ENCODE measurements at places on chromosomes 16 and 17.
A peak's percentile ranks its signal among the peaks of the same experiment; 100 is the strongest.

DNA sequence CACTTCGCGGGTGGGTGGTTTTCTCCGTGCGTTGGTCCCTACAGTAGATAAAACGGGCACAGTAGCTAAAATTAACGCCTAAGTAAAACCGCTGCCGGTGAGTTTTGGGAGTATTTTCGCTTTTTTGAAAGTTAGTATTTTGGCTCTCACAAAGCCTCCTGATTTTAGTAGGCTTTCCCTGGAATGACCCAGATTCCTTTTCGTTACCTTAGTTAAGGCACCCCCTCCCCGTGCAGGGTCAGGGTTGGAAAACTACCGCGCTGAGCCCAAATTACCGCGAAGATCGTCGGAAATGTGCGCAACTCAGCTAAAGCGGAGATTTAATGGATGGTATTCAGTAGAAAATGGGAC, 28.3 kb upstream of the ST6GALNAC1 start:
- DNase-seq = no peak

GRCh38 chr16:57828272-57829161, 26.2 kb upstream of the KIFC3 start:
- no peak for DNase-seq

DNA sequence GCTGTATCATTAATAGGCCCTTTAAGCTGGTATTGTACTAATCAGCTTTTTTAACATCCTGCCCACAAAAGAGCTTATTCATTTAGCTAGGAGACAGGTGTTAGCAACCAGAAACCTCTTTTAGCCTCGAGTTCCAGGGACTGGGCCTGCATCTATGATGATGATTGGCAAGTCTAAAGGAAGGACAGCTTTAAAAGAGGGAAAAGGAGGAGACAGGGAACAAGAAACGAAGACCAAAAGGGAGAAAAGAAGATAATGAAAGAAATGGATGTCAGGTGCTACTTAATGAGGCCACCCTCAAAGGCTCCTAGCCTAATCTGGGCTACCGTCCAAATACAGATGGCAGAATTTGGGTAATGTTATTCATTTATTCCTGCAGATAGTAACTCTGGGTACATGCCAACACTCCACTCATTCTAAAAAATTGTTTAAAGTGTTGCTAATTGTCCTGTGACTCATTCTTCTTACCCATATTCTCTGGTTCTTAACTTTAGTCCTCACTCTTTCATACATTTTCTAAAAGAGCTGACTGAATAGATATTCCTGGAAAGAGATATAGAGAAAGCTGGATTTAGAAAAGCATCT, 18.7 kb upstream of the RFFL start:
- peak; percentile 11 for DNase-seq

DNA sequence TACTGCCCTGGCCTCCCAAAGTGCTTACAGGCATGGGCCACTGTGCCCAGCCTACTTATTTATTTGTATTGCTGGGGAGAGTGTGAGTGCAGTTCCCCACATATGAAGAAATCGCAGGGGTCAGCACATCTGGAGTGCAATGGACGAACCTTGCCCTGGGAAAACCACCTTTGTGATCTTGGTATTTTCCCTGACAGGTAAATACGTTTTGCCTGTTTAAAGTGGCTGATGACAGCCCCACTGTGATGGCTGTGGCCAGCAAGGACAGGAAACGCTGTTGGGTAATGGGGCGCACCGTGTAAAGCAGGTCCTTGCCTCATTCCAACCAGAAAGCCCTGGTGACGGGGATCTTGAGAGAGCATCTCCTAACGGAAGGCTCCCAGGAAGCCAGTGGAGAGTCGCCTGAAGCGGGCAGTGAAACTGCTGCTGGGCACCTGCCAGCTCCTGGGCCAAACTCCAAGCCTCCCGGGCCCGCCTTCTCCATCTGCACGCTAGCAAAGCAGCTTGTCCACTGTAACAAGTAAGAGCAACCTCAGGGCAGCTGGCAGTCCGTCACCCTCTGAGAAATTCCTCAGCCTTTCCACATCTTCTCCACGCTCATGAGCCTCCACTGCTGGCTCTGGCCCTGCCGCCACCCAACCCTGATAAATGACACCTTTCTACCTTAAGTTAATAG, 17.5 kb downstream of the EMC8 start:
- peak; percentile 55 for DNase-seq

- DNase-seq = peak; percentile 49
Measured at GRCh38 chr16:72241930-72242329, 70.0 kb upstream of the PMFBP1 start.

DNA sequence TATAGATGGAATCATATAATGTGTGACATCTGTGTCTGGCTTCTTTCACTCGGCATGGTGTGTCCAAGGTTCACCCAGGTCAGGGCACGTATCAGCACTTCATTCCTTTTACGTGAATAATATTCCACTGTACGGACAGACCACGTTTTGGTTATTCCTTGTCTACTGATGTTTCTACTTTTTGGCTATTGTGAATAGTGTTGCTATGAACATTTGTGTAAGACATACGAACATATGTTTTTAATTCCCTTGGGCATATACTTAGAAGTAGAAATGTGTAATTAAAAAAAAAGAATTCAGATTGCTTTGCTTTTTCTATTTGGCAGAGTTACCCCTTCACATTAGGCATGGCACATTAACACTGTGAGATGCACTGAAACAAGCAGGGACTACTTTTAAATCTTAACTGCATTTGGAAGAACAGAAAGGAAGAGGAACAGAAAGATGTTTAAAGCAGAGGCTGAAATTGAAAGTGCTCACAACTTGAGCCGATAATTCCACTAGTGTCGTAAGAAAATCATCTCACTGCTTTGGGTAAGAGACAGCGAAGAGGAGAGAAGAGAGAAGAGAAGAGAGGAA, 105.3 kb downstream of the VPS53 start:
- no peak for DNase-seq

Data from tongue (tissue), 3 donors.